ENCODE measurements at places on chromosomes 2 and 18.

DNA sequence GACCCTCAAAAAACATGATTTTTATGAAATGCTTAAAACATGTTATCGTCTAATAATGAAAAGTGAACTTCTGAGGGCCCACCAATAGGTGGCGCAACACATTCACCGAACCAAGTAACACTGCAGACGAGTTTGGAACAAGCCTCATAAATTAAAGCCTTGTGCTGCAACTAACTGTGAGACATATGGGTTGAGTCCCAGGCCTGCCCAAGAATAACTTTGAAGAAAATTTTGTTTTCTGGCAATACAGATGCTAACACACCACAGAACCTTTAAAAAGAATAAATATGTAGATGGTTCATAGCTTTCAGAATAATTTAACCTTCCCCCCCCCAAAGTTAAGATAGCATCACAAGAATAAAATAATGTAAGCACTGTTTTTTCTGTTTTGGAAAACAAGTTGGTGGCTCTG is 285.9 kb downstream of the RNF144A start:
- DNase-seq: peak; percentile 82

GRCh38 chr2:51291762-51292551 is 260.0 kb upstream of the NRXN1 start:
- DNase-seq: no peak

DNA sequence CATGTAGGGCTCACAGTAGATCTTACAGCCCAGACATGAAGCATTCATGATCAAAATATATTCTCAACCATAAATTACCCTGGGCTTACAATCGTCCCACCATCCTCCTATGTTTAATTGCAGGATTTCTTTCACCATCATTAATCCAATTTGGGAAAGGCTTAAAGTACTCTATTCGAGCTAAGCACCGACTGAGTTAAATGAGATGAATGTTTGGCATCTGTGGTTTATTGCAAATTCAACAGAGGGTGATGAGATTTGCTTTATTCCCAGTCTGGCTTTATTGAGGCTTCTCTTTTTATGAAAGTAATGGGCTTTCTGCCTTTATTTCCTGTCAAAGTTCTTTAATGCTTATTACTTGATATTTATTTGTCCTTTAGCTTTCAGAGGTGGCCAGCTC is 159.0 kb downstream of the METTL4 start:
- no peak for DNase-seq

GRCh38 chr2:106759966-106760365 is 126.0 kb downstream of the ST6GAL2 start:
- no peak for DNase-seq

GRCh38 chr18:49365346-49365745 is 95.1 kb downstream of the DYM start:
- DNase-seq: no peak

DNA sequence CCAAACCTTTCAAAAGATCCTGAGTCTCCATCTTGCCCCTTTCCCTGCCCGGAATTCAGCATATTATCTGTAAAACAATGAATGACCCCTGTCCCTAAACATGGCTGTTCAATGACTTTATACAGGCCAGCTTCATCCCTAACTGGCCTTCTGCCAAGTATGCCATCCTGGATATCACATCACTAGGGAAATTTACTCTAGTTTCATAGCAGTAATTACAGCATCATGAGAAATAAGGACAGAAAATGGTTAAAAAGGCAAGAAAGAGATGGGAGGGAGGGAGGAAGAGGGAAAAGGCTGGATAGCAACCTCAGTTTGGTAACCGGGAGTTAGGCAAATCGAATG is 4.4 kb downstream of the MBOAT2 start:
- DNase-seq: no peak

GRCh38 chr2:208798698-208799097 is 392.1 kb downstream of the PTH2R start:
- no peak for DNase-seq

- peak; percentile 92 for DNase-seq
These were observed 98.0 kb downstream of the INSIG2 start for GRCh38 chr2:118186110-118186857.

- DNase-seq: no peak
These were observed 375.8 kb upstream of the FANCL start for GRCh38 chr2:58616961-58617360.

DNA sequence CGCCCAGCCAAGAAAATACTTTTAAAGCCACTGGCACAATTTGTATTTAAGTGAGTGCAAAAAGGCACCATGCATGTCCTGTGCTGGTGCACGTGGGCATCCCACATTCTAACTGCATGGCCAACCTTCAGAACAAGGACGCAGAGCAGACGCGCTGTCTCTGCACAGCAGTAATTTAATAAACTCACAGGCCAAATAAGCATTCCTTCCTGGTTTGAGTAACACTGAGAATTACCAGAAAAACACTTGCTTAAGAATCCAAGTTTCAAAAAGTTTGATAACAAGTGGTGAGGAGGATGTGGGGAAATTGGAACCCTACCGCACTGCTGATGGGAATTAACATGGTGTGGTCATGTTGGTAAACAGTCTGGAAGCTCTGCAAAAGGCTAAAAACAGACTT is 38.7 kb downstream of the RPL31 start:
- no peak for DNase-seq

GRCh38 chr2:192357217-192357616 is 162.5 kb upstream of the TMEFF2 start:
- DNase-seq: no peak
